ENCODE measurements at places on chromosomes 4 and X. TPM values are rescaled to one million over a fixed set of nuclear protein-coding genes. Genes with fewer than 3 reads are reported as not detected.

Gene CXCR3
- 97.4 TPM for total RNA-seq

Gene INTS12
- total RNA-seq, result 20.3 TPM

Gene TMEM154
- total RNA-seq, result 25.4 TPM

Gene MAGEA2B
- not detected for total RNA-seq

All from activated CD8-positive, alpha-beta memory T cell treated with anti-CD3 and anti-CD28 coated beads, Interleukin-2, amount 10 ng/mL, durations not matched to agents 7 days and 5 days (primary cell).